ENCODE measurements at places on chromosomes 3 and 15. TPM values are rescaled to one million over a fixed set of nuclear protein-coding genes. Genes with fewer than 3 reads are reported as not detected.

The CLDN16 gene
- not detected for total RNA-seq

The CATSPER2 gene
- total RNA-seq = 4.4 TPM

The ENTPD3 gene
- not detected for total RNA-seq

The C2CD4B gene
- total RNA-seq = not detected

The CTXN2 gene
- total RNA-seq = not detected

The RABL3 gene
- total RNA-seq = 53.4 TPM

The FGF7 gene
- total RNA-seq = not detected

The ANO10 gene
- total RNA-seq = 7.9 TPM

The SLC6A1 gene
- not detected for total RNA-seq

The MEX3B gene
- total RNA-seq = 1.5 TPM

The KLHL25 gene
- total RNA-seq = 6.0 TPM

The FBXL2 gene
- not detected for total RNA-seq

The AP3S2 gene
- total RNA-seq = 12.4 TPM

The ELL3 gene
- total RNA-seq = 4.5 TPM

The LRRC31 gene
- not detected for total RNA-seq

The CCR3 gene
- not detected for total RNA-seq

The AEN gene
- 122 TPM for total RNA-seq

The HYAL1 gene
- total RNA-seq = 0.39 TPM

The LEKR1 gene
- 1.1 TPM for total RNA-seq

The IL12A gene
- total RNA-seq = not detected

The GPR15 gene
- total RNA-seq = 0.91 TPM

The EAF2 gene
- 19.3 TPM for total RNA-seq

The ANKRD63 gene
- not detected for total RNA-seq

The HTR3D gene
- total RNA-seq = not detected

The GBE1 gene
- total RNA-seq = 45.7 TPM

The KNL1 gene
- total RNA-seq = 29.0 TPM

The ATOSA gene
- 26.3 TPM for total RNA-seq

The PRTG gene
- not detected for total RNA-seq

The MOBP gene
- not detected for total RNA-seq

The COL6A6 gene
- not detected for total RNA-seq

The PIGZ gene
- 0.23 TPM for total RNA-seq

The CLEC3B gene
- not detected for total RNA-seq

The MORC1 gene
- not detected for total RNA-seq

The CRYGS gene
- total RNA-seq = 3.9 TPM

The ESYT3 gene
- total RNA-seq = 0.14 TPM

The GPR87 gene
- 0.97 TPM for total RNA-seq

The DAZL gene
- total RNA-seq = not detected

The SEMA3F gene
- 0.54 TPM for total RNA-seq

The TMCO5A gene
- total RNA-seq = not detected

The CD96 gene
- 31.7 TPM for total RNA-seq

The TMEM108 gene
- total RNA-seq = not detected

The STXBP5L gene
- total RNA-seq = not detected

The EFCC1 gene
- 0.18 TPM for total RNA-seq

The SLCO2A1 gene
- total RNA-seq = not detected

The ABTB1 gene
- total RNA-seq = 12.2 TPM

The GOLGA6L25 gene
- not detected for total RNA-seq

The SNTN gene
- not detected for total RNA-seq

The CD47 gene
- 158 TPM for total RNA-seq

The ACKR4 gene
- total RNA-seq = 1.2 TPM

The CPEB1 gene
- total RNA-seq = not detected

The RTP1 gene
- total RNA-seq = not detected

The PLCB2 gene
- total RNA-seq = 91.5 TPM

The ANKRD34C gene
- not detected for total RNA-seq

The ITGA11 gene
- 1.8 TPM for total RNA-seq

The SCN5A gene
- 0.18 TPM for total RNA-seq

All from activated naive CD4-positive, alpha-beta T cell treated with anti-CD3 and anti-CD28 coated beads, Interleukin-2, amount 50 U/mL, for 72 hours (primary cell).